Naive thymus-derived CD8-positive, alpha-beta T cell (primary cell): ENCODE measurements at places on chromosomes 7 and 10. TPM values are rescaled to one million over a fixed set of nuclear protein-coding genes. Genes with fewer than 3 reads are reported as not detected.

DNA sequence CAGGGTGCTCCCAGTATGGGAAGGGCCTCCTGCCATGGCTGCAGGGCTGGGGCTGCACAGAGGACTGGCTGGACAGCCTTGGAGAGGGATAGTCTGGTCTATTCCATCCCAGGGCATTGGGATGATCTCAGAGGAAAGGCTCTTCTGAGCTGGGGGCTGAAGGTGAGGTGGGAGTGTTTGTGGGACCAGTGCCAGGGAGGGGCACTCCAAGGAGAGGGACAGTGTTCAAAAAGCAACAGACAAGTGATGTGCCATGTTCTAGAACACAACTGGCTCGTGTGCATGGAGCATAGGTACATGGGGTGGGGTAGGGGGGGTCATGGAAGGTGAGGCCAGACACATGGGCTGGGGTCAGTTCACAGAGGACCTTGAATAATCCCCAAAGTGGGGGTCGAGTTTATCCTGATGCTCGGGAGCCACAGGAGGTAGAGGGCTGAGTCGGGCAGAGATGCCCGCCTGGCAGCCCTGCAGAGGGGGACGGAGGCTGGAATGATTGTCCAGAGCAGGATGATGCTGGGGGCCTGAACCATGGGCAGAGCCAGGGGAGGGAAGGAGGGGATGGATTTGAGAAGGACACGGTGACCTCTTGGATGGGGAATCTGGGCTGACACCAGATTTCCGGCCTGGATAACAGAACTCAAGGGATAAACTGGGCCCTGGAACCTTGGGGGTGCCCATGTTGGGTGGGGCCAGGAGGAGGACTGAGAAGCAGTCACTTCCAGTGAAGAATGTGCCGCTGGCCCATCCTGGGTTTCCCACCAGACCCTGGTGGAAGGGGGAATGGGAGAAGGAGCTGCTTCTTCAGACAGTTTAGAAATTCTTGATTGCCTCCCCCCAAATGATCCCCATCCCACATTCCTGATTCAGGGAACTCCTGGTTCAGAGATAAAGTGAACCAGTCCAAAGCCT lies 50.4 kb downstream of the NEURL1 start:
- DNase-seq = no peak

The NRCAM gene
- 42.9 TPM for total RNA-seq

The ENO4 gene
- not detected for total RNA-seq

DNA sequence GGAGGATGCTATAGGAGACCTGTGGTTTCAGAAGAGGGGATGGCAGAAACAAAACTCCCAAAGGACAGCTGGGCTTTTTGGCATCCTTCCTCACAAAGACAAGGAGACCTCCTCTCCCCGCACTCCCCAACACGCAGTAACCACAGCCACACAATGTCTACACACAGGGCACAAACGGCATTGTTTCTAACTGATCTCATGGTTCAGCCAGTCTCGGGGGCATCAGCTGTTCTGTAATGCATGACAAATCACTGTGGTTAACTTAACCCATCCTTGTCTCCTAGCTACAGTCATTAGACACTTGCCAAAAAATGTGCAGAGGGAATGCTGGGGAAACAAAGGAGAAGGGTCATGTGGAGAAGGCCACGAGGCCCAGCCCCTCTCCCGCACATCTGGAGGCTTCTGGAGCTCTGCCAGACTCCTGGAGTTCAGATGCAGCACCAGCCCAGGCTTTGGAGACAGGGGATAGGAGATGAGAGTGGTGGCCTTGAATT lies 7.6 kb upstream of the ADAMTS14 start:
- DNase-seq = no peak

The C7orf57 gene
- total RNA-seq = not detected
